Activated T-cell treated with anti-CD3 and anti-CD28 coated beads, Interleukin-2, amount 50 U/mL, for 72 hours (primary cell): ENCODE measurements at places on chromosomes 7 and 10. TPM values are rescaled to one million over a fixed set of nuclear protein-coding genes. Genes with fewer than 3 reads are reported as not detected.

GRCh38 chr7:130293521-130293920 is 560 bp downstream of the CPA4 start:
- DNase-seq, result no peak

DNA sequence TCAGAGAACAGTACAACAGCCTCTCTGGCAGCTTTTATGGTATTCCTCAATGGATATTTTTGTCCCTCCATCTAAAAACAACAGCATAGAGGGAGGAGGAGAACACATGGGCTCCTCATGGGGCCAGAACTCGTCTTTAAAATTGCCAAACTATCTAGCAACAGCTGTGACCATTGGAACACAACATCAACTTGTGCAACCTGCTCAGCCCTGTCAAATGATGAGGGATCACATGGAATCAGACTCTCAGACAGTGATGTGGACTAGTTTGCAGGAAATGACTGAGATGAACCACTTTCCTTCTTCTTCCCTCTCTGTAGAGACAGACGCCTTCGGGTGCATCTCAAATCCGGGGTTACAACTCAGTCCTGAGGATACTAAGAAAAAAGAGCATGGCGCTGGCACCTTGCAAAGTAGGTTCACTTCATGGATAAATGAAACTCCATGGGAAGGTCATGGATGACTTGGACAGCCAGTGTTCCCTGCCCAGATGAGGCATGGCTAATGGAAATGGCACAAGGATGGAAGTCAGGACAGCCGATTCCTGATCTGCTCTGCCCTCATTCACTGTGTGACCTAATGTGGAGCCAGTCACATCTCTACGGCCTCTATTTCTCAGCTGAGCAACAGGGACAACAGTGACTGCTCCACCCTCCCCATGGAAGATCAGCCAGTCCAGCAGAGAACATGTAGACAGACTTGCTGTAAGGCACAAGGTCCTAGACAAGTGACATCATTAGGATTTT is 24.6 kb upstream of the DGKI start:
- no peak for DNase-seq

GRCh38 chr7:67716729-67717128 is 720.1 kb downstream of the TYW1 start:
- DNase-seq, result no peak

LYZL1 gene
- not detected for total RNA-seq

GDF2 gene
- not detected for total RNA-seq

- no peak for DNase-seq
Observed at GRCh38 chr7:112757337-112757736, 32.9 kb downstream of the TMEM168 start.

DNA sequence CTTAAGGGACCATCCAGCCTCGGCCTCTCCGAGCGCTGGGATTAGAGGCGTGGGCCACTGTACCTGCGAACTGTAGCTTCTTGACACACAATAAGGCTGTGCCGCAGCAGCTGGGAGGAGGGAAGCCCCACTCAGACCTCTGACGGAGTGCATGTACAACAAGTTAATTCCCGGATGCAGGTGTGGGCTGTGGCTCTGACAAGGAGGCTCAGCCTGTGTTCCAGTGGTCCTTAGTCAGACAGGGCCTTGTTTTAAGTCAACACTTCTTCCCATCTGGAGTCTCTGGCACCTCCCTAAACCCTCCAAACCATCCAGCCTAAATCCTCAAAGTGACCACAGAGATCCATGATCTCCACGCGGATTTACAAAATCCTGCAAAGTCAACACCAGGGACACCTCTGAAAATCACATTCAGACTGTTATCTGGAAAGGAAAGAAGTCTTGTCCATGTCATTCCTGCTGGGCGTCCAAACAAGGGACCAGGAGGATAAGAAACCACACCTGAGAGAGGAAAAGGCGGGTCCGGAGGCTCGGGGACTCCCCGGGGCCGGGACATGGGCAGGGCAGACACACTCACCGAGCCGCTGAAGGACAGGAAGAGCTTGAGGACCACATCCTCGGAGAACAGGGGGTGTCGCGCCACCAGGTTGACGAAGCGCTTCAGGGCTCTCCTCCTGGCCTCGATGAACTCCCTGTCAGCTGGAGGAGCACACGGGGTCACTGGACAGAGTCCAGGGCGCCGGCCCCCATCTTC is 29.4 kb downstream of the NUDT1 start:
- no peak for DNase-seq

DNA sequence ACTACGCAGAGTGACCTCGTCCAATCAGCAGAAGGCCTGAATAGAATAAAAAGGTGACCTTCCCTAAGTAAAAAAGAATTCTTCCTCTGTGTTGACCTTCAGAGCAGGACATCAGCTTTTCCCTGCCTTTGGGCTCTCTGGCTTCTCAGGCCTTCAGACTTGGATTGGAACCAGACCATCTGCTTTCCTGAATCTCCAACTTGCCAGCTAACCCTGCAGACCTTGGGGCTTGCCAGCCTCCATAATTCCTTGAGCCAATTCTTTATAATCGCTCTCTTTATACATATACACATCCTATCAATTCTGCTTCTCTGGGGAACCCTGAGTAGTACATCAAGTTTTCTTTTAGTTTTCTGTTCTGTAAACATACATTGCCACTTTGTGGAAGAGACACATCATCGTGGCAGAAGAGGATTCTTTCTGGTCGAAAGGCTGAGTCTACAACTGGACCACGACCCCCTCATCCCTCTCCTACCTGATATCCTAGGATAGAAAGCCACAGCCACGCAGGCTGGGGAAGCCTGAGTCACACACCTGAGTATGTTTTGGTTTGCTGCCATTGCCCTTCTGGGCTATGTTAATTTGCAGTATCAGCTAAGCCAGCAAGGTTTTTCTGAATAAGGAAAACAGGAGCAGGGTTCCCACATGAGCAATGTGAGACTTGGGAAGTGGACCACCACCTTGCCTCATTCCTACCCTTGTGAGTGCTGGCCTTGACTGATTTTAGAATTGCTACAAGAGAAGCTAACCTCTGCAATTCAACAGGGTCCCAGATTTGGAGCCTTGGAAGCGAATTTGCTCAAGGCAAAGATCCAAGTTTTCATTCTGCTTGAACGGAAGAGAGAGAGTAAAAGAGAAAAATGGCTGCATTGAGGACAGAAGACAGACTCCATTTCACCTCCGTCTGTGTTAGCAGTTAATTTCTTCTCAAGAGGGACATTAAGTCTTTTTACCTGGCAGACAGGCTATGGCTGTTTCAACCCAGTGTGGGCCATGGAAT is 445.2 kb upstream of the FZD8 start:
- DNase-seq, result no peak

DNA sequence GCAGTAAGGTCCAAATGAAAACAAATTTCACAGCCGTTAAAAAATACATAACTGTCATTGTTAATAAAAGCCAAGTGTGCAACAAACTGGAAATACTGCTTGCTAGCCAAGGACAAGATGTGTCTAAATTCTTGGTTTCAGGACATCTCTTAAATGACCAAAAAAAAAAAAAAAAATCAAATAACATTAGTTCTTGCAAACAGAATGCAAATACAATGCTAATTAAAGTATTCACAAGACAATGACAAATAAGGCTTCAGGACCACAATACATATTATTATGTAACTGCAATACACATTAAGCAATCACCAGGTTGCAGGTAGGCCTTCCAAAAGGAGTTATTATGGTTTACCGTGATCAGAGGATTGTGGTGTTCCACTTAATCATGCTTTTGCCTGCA is 3.6 kb downstream of the ARHGAP21 start:
- DNase-seq, result no peak

- no peak for DNase-seq
Observed at GRCh38 chr7:138934861-138935260, 46.3 kb downstream of the KIAA1549 start.

MNX1 gene
- 0.39 TPM for total RNA-seq

TMEM254 gene
- 15.8 TPM for total RNA-seq

SIRT1 gene
- 42.6 TPM for total RNA-seq

DNA sequence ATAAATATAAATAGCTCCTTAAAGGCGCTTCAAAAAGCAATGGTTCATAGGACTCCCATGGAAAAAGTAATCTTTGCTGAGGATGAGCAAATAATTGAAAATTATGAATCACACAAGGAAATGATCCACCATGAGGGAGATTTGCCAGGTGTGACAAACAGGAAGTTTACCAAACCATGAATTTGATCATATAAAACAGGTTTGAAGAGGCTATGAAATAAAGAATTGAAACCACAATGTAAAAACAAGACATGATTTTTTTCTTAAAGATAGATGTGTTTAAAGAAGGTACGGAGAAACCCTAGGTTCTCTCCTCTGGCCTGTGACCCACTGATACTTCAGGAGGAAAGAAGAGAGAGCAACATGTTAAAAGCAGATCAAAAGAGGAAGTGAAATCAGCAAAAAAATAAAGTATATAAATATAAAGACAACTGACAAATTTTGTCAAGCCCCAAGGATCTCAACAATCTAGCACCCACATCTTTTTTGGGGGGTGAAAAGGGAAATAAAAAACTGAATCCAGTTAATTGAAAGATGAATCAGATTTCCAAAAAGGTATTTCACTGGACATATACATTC is 111.3 kb upstream of the ASAH2 start:
- DNase-seq, result no peak
